ENCODE measurements at places on chromosomes 13 and 19. TPM values are rescaled to one million over a fixed set of nuclear protein-coding genes. Genes with fewer than 3 reads are reported as not detected.

Gene SIGLEC11
- polyA plus RNA-seq: 0.13 TPM

Gene FSTL3
- 34.7 TPM for polyA plus RNA-seq

GRCh38 chr19:52901842-52902241, 4.4 kb upstream of the ZNF320 start:
- DNase-seq: no peak

DNA sequence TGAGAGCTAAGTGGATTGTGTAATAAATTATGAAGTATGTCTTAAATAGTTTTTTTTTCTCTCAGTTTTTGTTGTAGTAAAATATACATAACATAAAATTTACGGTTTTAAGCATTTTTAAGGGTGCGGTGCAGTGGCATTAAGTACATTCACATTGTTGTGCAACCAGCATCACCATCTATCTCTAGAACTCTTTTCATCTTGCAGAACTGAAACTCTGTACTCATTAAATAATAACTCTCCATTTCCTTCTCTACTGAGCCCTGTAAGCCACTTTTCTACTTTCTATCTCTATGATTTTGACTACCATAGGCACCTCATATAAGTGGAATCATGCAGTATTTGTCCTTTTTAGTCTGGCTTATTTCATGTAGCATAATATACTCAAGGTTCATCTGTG, 87.1 kb downstream of the GJA3 start:
- no peak for DNase-seq

DNA sequence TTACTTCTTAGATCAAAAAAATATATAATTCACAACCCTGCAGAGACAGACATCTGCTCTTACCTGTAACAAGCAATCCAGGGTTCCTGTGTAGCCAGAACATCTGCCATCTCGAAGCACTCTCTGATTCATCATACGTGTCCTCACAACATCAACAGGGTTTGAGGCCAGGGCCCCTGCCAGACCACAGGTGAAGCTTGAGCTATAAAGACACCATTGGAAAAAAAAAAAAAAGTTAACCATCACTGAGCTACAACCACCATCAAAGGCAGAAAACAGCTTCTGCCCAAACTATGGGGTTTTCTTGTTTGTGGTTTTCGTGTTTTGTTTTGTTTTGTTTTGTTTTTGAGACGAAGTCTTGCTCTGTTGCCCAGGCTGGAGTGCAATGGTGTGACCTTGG, 19.3 kb downstream of the SLC25A30 start:
- DNase-seq: no peak
